CD4-positive, alpha-beta T cell treated with Interleukin-4 for 1 hour (primary cell): ENCODE measurements at places on chromosomes 7 and 10.
A peak's percentile ranks its signal among the peaks of the same experiment; 100 is the strongest.

GRCh38 chr7:50679218-50680007 is 103.3 kb downstream of the GRB10 start:
- DNase-seq, result peak; percentile 73

- no peak for DNase-seq
These were observed 88.1 kb upstream of the DDC start for GRCh38 chr7:50653126-50653864.

GRCh38 chr10:32139223-32140073 is 83.2 kb upstream of the KIF5B start:
- no peak for DNase-seq

GRCh38 chr10:98378722-98379121 is 36.3 kb downstream of the PYROXD2 start:
- no peak for DNase-seq

GRCh38 chr7:97418312-97418711 is 300.8 kb downstream of the SDHAF3 start:
- no peak for DNase-seq

DNA sequence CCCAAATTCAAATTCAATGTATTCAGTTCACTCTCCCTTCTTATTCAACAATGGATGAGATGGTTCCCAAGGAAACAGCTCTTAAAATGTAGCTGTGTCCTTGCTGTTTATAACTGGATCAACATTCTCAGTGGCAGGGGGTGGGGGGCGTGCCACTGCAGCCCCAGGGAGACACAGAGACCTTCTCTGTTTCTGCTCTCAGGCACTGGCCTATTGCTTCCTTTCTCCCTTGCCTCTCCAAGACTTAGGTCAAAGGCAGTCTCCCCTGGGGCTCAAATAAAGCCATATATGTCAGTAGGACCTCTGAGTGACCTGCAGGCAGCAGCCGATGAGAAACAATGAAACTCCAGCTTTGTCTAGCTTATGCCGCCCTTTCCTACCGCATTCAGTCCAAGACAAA is 20.7 kb downstream of the VSTM4 start:
- no peak for DNase-seq

DNA sequence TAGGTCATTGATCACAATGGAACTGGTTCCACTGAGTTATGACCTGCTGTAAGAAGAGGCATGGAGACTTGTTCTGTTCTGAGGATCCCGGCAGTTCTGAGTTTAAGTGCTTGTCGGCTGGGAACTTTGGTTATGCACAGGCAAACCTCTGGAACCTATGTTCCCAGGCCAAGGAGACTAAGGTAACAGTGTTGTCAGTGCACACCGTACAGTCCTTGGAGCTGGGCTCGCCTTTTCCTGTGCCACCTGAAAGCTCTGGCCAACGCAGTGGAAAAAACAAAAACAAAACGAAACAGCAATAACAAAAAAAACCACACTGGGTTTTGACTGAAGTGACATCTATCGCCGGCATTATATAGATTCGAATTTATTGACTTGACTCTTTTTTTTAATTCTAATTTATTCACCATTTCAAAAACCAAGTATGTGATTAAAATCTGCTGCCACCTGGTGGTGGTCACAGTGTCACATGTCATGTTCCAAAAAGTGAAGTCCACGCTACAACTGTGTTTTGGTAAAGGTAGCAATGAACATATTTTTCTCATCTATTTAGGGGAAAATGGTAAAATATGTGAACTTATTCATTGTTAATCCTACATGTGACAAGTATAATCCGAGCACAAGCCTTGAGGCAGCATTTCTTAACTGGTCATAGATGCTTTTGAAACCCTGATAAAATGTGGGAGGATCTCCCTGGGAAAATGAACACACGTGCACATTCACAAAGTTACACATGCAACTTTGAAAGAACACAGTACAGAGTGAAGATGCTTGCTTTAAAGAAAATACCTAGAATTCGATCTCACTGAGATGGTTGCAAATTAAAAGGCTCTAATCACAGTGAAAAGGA is 113.8 kb upstream of the PPP2R2D start:
- peak; percentile 14 for DNase-seq

DNA sequence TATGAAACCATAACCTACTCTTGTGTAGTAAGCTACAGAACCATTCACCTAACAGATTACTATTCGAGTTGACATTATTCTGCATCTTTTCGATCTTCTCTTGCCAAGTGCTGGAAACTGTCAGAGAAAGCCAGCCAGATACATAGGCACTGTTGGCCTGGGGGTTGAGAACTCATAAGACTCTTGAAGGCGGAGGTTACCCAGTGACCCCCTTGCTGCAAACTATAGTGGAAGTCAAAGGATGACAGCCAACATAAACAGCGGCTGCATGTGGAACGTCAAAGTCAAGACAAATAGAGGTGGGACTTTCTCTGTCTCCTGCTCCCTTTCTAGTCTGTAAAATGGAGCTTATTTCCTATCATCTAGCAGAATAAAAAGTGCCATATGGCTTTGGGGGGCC is 394.2 kb downstream of the LRMDA start:
- no peak for DNase-seq

- no peak for DNase-seq
These were observed 335.2 kb upstream of the SEMA3D start for GRCh38 chr7:85522070-85522469.

- no peak for DNase-seq
These were observed 1.9 kb downstream of the ZKSCAN1 start for GRCh38 chr7:100017300-100017699.

DNA sequence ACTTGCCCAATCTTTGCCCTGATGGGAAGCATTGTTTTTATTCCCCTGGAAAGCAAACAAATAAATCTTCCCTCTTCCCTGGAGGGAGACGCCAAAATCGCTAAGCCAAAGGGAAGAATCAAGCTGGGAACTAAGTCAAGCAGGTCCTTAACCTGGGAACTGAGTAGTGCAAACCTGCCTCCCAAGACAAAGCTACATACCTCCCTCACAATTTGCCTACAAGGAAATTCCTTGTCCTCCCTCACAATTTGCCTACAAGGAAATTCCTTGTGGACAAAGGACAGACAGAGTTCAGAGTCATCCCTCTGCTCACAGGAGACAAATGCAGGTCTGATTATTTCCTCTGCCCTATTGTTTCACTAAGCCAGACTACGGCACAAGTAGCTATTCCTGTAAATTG is 50.5 kb downstream of the SPOCK2 start:
- DNase-seq, result no peak

GRCh38 chr7:2504889-2505375 is 14.6 kb upstream of the LFNG start:
- no peak for DNase-seq

- DNase-seq, result no peak
These were observed 77.3 kb downstream of the GRK5 start for GRCh38 chr10:119284679-119285096.

GRCh38 chr7:107725138-107725740 is 18.7 kb upstream of the CBLL1 start:
- DNase-seq, result peak; percentile 60

DNA sequence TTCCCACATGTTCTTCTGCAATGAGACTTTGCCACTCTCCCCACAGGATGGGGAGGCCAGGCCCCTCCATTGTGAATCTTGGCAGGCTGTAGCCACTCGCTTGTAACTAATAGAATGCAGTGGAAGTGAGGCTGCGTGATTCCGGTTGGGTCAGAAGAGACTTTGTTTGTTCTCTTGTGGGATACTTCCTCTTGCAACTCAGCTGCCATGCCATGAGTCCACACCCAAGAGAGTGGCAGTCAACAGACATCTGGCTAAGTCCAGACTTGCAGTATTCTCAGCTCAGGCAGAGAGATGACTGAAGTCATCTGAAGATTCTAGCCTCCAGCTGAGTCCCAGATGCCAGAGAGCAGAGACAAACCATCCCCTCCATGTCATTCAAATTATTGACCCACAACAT is 153.4 kb upstream of the GDF10 start:
- no peak for DNase-seq

DNA sequence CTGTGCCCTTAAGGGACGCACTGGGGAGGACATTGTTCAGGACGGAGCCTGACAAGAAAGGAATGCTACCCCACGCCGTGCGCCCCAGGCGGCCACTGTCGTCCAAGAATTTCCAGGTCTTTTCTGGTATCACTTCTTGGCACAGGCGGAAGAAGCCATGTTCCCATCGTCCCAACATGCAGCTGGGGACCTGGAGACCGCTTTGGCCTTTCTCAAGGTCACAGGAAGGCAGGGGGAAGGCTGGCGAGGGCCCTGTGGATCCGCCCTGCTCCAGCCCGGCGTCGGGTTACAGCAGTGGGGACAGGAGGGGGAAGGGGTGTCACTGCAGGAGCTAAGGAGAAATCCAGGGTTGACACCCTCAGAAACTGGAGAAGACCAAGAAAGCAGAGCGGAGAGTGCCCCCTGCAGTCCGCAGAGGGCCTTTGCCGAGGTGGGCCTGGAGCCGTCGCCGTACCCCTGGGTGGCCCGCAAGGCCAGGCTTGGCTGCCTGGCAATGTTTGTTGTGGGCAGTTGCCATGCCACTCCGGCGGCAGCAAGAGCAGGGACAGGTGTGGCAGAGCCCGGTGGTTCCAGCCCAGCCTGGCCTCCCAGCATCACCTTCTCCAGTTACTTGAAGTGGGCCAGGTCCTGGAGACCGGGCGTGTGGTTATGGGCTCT is 104.1 kb downstream of the LHPP start:
- no peak for DNase-seq

DNA sequence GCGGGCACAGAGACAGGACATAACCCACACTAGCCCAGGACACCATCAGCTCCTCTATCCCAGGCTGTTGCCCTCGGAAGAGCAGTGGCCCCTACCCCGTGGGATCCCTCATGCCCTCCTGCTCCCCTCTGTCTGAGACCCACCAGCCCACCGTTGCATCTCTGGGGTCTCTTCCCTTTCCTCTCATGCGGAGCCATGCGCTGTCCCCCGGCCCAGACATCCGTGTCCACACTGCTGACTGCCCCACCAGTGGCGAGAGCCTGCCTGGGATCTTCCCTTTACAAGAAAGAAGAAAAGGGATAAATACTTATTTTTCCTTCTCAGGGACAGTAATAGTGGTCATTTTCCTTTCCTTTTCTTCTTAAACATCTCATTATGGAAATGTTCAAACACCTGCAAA is 115.4 kb downstream of the WDR37 start:
- no peak for DNase-seq

GRCh38 chr10:125823663-125824251 is 411 bp downstream of the BCCIP start:
- peak; percentile 11 for DNase-seq

GRCh38 chr7:86212976-86213375 is 430.7 kb upstream of the GRM3 start:
- DNase-seq, result no peak

GRCh38 chr10:86798611-86799010 is 42.2 kb downstream of the BMPR1A start:
- peak; percentile 11 for DNase-seq

- no peak for DNase-seq
These were observed 50.6 kb downstream of the NKX6-2 start for GRCh38 chr10:132735341-132735775.

GRCh38 chr7:8205031-8205387 is 57.0 kb downstream of the ICA1 start:
- no peak for DNase-seq

DNA sequence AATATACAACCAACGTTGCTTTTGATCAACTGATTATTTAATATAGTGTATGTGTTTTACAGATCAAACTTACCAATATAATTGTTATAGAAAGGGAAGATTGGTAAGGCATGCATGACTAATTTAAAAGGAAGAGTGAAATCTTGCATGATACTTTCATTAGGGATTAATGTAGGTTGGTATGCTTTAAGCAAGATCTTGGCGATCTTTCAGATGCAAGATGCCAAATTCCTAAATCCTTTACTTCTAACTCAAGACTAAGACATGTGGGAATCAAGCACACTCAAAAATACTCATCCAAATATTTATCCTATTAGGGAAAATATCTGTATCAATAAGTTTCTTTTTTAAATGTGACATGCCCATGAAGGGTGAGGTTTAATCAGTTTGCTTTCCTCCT is 321.4 kb upstream of the MEOX2 start:
- no peak for DNase-seq

- DNase-seq, result no peak
These were observed 155.8 kb upstream of the TCF7L2 start for GRCh38 chr10:112794201-112794600.
